Activated CD4-positive, alpha-beta memory T cell treated with anti-CD3 and anti-CD28 coated beads for 36 hours (primary cell): ENCODE measurements at places on chromosomes 2 and 18.

- no peak for DNase-seq
Observed at GRCh38 chr2:216643986-216644659, 10.9 kb downstream of the IGFBP2 start.

- DNase-seq: no peak
Observed at GRCh38 chr18:55458456-55459203, 129.4 kb downstream of the TCF4 start.

DNA sequence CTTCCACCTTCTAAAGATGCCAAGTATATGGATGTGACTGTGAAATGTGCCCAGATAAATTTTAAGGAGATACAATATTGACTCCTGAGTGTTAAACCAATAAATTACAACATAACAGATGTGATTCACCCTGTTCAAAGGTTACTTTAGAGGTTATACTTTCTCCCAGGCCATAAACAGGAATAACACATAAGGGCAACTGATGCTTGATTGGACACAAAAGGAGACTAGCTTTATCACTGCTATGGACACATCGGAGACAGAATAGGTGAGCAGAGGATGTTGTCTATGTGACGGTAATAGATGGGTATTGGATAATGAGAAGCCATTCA, 31.9 kb upstream of the SLC25A52 start:
- no peak for DNase-seq

GRCh38 chr2:65647249-65647842, 214.9 kb upstream of the SPRED2 start:
- no peak for DNase-seq

DNA sequence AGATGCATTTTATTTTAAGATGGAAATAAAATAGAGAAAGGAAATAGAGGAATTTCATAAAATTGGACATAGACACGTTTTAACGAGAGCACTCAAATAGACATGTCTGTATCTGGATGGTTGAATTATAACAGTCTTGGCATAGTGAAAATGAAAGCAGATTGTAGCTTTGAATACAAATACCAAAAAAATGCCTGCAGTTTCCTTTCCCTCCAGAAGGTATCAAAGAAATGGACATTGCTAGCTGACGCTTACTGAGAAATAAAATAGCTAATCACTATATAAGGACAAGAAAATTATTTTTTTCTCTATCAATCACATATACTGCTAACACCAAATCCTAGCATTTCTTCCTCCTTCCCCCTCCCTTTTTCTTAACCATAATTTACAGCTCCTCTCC, 11.4 kb upstream of the MAPRE2 start:
- DNase-seq: no peak

DNA sequence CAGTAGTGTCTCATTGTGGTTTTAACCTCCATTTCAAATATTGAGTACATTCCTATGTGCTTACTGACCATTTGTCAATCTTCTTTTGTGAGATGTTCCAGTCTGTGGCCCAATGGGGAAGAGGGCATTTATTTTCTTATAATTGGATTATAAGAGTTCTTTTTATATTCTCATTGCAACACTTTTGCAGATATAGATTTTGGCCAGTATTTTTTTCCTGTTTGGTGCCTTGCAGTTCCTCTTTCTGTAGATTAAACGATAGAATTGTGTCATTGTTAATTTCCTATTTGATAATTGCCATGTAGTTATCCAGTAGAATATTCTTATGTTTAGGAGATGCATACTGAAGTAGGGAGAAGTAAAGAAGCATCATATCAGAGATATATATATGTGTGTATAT, 56.4 kb upstream of the CYTIP start:
- DNase-seq: no peak

GRCh38 chr2:28436525-28437051, 43.9 kb downstream of the FOSL2 start:
- DNase-seq: no peak

DNA sequence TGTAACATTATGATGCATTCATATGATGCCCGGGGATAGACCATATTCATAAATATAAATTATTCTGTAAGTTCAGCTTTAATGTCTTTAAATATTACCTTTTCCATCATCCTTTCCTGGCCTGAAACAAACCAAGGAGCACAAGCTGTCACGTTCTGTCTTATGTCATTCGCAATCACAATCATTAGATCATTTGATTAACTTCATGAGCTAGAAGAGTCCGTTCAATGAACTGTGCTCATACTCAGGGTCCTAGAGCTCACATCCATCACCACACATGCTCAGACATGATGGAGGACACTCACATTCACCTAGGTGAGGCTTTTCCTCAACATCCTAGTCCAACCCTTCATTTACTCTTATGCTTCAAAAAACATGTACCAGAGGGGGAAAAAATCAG, 599.0 kb upstream of the ID2 start:
- DNase-seq: no peak

DNA sequence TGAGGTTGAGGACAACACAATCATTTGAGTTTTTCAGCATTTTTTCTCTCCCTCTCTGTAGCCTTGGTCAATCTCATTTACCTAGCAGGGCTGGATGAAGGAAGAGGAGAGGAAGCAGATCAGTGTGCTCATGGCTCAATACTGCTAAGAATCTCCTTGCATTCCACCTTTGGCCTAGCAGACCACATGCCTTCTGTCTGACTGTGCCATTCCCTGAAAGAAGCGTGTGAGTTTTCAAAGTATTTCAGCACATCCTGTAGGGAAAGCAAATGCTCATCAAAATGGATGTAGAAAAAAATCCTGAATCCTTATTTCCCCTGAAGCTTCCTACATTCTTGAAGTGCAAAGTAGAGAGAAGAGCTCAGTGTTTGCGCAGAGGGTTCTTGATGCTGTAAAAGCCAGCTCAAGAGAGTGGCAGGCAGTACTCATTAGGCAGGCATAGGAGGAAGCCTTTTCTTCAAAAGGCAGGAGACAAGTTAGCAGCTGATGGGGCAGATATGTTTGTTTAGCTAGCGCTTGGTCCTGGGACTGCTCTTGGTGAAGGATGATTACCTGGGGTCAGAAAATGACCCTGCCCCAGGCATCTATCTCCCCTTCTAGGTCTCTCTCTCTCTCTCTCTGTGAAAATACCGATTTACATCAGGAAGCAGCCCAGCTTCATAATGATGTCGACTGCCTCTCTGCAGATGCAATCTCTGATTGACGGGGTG, 14.4 kb upstream of the PIK3C3 start:
- no peak for DNase-seq

DNA sequence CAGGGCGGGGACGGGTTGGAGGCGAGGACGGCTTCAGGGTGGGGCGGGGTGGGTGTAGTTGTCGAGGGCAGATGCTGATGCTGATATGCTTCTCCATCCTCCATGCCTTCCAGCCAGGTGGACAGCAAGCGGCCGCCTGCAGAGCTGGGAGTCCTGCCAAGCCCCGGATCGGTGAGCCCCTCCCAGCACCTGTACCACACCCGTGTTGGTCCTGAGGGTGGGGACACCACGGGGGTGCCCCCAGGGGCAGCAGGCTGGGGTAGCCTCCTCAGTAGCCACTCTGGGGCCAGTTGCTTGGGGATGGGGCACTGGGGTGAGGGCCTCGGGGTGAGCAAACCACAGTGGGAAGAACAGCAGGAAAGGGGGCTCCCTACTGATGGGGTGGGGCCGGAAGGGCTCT, 2.6 kb downstream of the ANO7 start:
- DNase-seq: no peak

GRCh38 chr2:54773838-54774237, 50.4 kb downstream of the EML6 start:
- DNase-seq: no peak

GRCh38 chr18:31204166-31204565, 41.5 kb upstream of the DSC1 start:
- DNase-seq: no peak

GRCh38 chr2:150619607-150620330, 132.3 kb upstream of the RND3 start:
- DNase-seq: no peak

- DNase-seq: no peak
Observed at GRCh38 chr18:12121175-12122042, 27.8 kb downstream of the ANKRD62 start.

DNA sequence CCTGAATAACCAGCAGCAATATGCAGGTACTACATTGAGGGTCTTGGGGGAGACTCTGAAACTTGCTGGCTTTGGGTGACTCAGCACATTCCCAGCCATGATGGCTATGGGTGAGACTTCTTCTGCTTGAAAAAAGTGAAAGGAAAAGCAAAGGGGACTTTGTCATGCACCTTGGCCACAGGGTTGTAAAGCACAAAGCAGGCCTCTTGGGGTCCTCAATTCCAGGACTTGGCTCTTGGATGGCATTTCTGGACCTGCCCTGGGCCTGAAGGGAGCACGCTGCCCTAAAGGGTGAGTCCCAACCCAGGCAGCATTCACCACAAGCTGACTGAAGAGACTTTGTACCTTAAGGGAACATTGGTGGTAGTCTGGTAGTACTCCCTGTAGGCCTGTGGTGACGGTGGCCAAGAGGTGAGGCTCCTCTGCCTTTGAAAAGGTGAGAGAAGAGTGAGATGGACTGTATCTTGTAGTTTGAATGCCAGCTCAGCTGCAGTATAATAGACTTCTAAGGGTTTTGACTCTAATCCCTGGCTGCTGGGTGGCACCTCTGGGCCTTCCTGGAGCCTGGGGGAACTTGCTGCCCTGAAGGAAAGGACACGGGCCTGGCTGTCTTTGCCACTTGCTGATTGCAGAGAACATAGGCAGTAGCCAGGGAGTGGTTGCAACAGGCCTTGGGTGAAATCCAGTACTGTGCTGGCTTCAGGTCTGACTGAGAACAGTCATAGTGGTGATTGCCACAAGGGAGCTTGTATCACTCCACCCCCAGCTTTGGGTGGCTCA, 36.5 kb upstream of the CYTIP start:
- peak; percentile 82 for DNase-seq

GRCh38 chr2:192123847-192124246, 70.9 kb downstream of the TMEFF2 start:
- DNase-seq: no peak

DNA sequence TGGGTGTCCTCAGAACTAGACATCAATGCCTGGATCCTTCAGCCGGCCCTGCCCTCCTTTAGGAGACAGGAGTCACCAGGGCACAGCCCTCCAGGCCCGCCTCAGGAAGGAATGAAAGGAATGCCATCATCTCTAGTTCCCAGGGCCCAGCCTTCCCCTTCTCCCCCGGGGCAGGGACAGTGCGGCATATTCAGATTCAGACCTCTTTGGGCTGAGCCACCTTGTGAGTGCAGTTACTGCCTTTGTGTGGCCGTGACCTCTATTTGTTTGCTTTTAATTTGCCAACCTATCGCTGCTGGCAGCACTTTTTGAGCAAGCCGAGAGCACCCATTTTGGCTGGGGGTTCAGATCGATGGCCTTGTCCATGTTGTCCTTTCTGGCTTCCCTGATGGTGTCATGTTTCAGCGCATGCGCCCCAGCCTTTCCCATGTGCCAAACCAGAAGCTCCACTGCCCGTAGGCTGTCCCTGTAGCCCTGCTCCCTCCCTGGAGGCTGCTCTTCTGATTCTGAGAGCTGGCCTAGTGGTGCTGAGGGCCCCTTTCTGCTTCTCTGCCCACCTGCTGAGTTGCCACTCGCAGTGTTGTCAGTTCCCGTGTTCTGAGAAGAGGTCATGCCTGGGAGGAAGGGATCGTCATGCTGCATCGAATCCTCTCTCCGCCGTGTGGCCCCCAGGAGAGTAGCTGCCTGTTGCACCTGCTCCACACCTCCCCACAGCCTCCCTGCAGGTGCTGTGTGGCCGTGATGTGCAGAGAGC, 10.9 kb downstream of the ANKRD23 start:
- no peak for DNase-seq

- no peak for DNase-seq
Observed at GRCh38 chr2:55966401-55967118, 43.0 kb upstream of the EFEMP1 start.

DNA sequence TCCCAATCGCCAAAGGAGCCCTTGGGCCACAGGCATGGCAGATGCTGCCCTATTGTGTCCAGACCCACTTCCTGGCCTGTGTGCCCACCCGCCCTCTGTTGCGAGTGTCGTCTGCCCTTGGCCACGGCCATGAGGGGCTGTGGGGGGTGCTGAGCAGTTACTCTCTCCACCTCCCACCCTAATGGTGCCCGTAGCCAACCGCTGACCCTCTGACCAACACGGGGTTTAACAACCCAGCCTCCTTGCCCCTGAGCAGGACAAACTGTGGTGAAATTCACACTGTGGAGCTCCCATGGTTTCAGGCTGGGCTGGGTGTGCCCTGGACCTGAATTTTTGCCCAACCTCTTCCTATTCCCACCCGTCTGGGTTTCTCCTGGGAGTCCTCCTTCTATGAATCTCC, 145.7 kb upstream of the HDAC4 start:
- no peak for DNase-seq

GRCh38 chr2:227818675-227819397, 5.2 kb downstream of the CCL20 start:
- peak; percentile 33 for DNase-seq
